ENCODE measurements at places on chromosomes 13 and 19. TPM values are rescaled to one million over a fixed set of nuclear protein-coding genes. Genes with fewer than 3 reads are reported as not detected.

The JAK3 gene
- total RNA-seq: 132 TPM

The ZNF28 gene
- total RNA-seq: 24.6 TPM

The CACNA1A gene
- total RNA-seq: 0.35 TPM

The HCN2 gene
- total RNA-seq: 2.5 TPM

- no peak for DNase-seq
Observed at GRCh38 chr13:65638572-65639168, 1591.5 kb downstream of the PCDH9 start.

- DNase-seq: no peak
Observed at GRCh38 chr13:88345171-88345847, 674.1 kb downstream of the SLITRK5 start.

DNA sequence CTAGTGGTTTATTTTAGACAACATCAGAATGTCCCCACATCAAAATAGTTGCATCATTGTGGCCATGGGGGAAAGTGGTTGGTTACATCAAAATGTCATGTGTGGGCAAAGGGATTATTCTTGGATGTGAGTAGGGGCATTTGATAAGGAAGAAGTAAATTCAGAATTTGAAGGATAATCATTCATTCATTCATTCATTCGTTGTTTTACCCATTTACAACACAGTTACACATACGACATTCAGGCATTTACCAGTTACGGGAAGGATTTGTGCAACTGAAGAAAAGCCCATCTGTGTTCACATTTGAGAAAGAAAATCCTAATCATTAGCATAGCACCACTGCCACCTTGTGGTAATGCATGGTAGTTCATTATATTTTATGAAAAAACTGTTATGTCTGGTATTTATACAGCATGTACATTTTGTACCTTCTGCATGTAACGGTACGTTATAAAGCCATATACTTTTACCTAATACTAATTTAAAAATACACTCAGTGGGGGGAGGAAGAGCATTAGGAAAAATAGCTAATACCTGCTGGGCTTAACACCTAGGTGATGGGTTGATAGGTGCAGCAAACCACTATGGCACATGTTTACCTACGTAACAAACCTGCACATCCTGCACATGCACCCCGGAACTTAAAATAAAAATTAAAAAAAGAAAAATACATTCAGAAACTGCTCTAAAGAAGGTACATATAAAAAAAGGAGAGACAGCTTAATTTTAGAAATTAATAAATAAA is 62.1 kb downstream of the DGKH start:
- peak; percentile 63 for DNase-seq

DNA sequence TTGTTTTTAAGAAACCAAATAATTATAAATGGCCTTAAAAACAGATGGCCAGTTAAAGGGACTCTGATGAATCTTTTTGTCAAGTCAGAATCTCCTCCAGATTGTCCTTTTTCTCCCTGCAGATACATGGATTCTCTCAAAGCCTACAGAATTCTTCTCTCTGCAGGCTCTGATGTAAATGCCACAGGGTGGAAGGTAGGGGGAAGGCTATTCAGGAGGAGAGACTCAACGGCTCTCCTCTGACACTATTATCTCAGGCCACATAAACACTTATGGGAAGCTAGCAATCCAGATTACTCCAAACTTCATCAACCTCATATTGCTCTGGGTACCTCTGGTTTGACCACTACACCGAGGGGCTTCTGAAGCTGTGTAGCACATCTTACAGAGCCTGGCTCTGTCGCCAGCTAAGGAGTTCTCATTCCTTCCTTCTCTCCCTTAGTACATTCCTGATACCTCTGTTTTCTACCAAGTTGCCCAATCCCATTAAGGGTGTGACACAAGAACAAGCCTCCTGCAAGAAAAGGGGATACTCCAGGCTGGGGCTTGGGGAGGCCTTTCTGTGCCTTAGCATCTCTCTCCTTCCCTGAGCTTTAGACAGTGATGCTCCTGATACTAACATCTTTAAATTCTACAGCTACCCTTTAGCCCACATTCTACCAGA is 14.9 kb downstream of the LCP1 start:
- no peak for DNase-seq

Measured in CD4-positive, alpha-beta memory T cell (primary cell).